Jurkat, Clone E6-1 (cell line): ENCODE measurements at places on chromosomes 12 and 14.

- peak; percentile 33 for DNase-seq
Measured at GRCh38 chr12:47900131-47901062, 4.4 kb downstream of the VDR start.

GRCh38 chr14:98022541-98023520 lies 1225.6 kb downstream of the VRK1 start:
- DNase-seq: no peak

GRCh38 chr12:91424506-91424905 lies 241.9 kb upstream of the DCN start:
- no peak for DNase-seq

DNA sequence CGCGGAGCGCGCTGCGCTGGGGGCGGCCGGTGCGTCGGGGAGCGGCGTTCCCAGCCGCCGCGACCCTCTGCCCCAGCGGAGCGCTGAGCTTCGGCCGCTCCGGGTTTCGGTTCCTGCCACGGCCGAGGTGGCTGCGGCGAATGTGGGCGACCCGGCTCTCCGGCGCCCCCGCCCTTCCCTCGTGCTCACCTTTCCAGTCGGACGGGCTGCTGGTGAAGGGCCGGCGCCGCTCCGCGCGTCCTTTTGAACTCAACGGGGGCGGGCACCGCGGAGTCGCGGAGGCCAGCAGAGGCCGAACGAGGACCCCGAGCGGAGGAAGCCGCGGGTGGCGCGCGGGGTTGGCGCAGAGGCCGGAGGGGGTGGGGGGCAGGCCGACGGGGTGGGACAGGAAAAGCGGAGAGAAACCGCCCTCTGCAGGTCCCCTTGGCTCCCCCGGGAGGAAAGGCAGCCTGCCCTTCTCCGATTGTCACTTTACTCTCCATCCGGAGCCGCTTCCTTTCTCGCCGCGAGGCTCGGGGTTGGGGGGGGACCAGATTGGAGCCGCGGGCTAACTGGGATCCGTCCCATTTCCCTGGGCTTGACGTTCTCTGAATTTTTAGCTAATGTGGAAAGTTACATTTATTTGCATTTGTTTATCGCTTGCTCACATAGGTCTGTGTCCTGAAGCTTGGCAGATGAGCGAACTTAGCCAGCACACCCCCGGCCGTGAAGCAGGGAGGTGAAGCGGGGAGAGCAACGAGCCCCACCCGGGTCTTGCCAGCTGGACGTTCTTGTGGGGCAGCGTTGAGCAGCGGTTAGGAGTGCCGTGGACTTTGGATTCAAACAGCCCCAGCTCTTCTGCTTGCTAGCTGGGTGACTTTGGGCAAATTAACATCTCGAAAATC lies at the start of gene SMAGP:
SMAGP (minus strand) TSS at position 349 of the 884 bp plus-strand sequence. CDS start 1,137 bp downstream, outside the sequence.
- no peak for DNase-seq

DNA sequence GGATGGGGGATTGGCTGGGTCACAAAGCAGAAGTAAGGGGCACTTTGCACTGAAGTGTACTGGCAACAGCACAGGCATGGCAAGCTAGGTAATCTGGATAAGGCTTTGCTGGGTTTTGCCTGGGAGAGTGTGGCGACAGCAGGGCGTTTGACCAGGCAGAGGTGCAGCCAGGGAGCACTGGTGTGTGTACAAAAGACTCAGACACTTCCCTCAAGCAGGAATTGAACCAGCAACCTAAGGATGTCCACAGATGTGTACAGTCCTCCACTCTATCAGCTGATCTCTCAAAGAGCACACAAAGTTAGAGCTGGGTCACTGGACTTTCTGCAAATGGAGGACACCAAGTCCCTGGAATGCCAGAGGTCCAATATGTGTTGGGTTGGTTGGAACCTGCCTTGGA lies 15.4 kb upstream of the RNASE4 start:
- no peak for DNase-seq

GRCh38 chr14:90603336-90603735 lies 206.5 kb downstream of the CALM1 start:
- no peak for DNase-seq
